ENCODE measurements at places on chromosomes 1 and 21.

- DNase-seq = no peak
These were observed 63.0 kb downstream of the VCAM1 start for GRCh38 chr1:100782473-100783039.

GRCh38 chr1:204480515-204480914 lies 14.1 kb downstream of the PIK3C2B start:
- no peak for DNase-seq

GRCh38 chr1:23657659-23658275 lies 33.8 kb upstream of the RPL11 start:
- DNase-seq = no peak

- no peak for DNase-seq
These were observed 74.3 kb upstream of the SIPA1L2 start for GRCh38 chr1:232704256-232704655.

DNA sequence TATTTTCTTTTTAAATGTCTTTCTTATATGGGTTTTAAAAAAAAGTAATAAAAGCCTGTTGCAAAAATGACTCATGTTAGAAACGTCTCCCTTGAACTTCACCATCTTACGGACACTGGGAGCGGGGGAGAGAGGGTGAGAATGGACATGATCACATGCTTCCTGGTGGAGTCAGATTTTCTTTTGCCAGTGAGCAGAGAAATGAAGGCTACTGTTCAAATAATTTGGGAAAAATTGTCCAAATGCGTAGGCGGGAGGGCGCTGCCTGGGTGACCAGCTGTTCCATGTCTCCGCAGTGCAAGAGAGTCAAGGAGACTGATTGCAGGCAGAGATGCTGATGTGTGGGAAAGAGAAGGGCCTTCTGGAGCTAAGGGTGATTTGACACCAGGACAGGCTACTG lies 23.1 kb downstream of the EIF2D start:
- DNase-seq = no peak

DNA sequence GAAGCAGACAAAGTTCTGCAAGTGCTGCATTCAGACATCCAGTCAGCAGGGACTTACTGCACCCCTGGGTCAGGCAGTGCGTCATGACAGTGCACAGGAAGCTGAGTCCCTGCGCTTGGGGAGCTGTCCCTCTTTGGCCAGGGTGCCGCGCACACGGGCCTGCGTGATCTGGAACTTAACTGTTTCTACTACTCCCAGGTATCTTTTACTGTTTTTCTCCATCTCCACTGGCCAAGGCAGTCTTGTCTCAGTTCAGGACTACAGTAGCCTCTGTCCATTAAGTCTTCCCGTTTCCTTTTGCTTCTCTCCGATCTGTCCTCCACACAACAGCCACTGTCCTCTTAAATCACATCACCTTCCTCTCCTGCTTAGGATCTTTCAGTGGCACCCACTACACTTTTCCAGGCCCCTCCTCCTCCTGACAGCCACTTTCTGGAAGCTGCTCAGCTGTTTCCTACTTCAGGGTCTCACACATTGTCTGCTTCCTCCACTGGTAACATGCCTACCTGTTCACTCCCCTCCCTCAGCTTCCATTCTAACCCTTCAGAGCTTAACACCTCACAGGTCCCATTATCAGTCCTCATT lies 15.9 kb downstream of the ERRFI1 start:
- DNase-seq = no peak

DNA sequence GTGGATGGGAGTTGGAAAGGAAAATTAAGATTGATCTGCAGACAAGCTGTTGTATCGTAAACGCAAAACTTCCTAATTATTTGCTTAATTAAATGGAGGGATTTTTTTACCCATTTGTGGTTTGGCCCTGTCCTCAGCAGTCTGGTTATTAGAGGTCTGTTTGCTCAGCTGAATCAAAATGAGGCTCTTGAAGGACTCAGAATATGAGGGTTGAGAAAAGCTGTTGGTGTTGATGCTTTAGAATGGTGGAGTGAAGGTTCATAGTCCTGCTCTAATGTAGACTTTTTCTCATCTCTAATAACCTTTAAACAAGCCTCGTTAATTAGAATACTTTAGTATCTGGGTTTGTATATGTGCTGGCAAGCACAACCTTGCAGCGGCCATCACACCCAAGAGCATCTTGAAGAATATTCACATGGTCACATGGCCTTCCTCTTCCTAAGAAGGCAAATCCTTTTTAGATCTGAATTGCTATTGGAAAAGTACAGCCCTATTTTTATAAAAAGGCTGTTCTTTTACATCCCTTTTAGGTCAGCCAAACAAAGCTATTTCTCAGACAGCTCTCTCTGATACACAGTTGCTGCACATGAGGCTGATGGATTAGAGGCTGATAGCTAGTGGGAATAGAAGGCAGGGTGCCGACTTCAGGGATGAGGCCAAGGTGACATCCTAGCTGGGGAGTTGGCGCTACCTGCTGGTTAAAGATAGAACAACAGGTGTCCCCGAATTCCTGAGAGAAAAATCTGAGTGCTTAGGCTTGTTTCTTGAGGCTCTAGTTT lies 53.8 kb downstream of the MACF1 start:
- no peak for DNase-seq

DNA sequence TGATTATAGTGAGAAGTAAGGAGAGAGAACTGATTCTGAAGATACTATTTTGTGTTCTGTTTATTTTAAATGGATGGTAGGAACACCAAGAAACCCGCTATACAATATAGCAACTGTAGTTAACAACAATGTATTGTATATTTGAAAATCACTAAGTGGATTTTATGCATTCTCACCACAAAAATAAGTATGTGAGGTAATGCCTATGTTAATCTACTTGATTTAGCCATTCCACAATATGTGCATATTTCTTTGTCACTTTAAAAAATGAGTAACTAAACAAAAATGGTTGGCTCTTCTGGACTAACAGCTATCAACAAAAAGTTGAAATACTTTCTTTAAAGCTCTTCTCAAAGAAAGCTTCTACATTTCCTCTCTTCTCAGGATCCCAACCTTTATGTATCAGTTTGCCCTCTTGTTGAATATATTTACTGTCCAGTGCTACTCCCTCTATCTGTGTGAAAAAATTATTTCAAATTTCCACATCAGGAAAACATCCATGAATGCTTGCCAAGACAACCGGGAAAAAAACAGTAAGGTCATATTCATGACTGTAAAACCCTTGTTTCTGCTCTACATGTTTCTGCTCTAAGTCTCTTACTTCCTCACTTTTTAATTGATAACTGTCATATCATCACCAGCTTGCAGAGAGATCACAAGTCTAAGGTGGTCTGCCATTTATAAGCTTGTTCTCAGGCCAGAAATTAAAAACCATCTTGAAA lies 27.0 kb downstream of the CLCA4 start:
- no peak for DNase-seq

DNA sequence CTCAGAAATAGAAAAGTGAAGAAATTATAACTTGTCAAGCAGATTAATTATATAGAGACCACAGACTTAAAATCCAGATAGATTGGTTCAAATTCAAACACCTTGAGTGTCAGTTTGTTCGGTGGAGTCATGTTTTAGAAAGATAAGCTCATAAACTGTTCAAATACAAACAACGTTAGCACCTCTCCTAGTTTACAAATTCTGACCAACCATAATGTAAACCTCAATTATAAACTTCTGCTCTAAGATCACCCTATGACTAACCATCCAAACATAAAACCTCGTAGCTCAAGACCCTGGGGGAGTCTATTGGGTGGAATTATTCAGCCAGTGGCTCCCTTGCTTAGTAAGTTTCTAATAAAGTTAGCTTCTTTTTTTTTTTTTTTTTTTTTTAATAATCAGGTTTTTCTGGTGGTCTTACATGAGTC lies 12.4 kb downstream of the CBR1 start:
- DNase-seq = no peak

- DNase-seq = peak; percentile 71
These were observed 7.5 kb downstream of the SHISA4 start for GRCh38 chr1:201895913-201896807.

- no peak for DNase-seq
These were observed 14.9 kb upstream of the IFNLR1 start for GRCh38 chr1:24201941-24202440.

DNA sequence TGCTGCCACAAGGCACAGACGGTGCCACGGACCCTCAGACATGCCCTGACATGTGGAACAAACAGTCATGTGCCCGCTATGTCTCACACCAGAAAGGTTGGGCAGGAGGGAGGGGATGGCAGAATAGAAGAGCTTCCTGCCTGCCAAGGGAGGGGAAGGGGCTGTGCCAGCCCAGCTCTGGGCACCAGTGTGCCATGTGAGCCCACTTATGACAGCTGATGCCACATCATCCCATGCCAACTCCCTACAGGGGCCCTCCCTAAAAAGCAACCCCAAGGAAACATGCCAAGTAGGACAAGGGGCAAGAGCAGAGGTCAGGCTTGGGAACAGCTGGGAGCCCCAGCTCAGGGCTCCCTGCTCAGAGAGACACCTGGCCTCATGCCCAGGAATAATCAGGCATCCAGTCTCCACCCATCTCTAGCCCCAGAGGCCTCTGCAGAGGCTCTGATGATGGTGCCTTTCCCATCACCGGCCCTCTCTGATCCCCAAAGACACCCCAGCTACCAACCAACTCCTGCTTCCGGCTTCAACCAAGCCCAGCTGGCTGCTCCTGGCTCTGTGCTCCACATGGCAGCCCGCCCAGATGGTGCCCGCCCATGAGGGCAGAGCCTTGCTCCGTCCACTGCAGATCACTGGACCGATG lies 10.3 kb downstream of the ADGRB2 start:
- DNase-seq = peak; percentile 90

DNA sequence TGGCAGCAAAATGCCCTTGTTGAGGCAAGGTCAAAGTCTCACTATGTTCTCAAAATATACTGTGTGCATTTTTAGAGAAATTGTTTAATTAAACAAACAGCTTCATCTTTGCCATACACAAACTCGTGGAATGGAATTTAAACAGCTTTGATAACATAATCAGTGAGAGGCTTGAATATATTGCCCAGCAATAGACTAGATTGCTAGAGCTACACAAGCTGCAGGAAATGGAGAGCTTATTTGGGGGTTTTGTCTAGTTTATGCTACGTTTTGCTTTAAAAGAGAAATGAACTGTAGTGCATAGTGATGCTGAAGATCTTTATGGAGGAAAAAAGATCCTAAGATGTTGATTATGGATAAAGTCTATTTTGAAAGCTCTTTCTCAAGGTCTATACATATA lies 166.8 kb upstream of the HMCN1 start:
- DNase-seq = no peak

DNA sequence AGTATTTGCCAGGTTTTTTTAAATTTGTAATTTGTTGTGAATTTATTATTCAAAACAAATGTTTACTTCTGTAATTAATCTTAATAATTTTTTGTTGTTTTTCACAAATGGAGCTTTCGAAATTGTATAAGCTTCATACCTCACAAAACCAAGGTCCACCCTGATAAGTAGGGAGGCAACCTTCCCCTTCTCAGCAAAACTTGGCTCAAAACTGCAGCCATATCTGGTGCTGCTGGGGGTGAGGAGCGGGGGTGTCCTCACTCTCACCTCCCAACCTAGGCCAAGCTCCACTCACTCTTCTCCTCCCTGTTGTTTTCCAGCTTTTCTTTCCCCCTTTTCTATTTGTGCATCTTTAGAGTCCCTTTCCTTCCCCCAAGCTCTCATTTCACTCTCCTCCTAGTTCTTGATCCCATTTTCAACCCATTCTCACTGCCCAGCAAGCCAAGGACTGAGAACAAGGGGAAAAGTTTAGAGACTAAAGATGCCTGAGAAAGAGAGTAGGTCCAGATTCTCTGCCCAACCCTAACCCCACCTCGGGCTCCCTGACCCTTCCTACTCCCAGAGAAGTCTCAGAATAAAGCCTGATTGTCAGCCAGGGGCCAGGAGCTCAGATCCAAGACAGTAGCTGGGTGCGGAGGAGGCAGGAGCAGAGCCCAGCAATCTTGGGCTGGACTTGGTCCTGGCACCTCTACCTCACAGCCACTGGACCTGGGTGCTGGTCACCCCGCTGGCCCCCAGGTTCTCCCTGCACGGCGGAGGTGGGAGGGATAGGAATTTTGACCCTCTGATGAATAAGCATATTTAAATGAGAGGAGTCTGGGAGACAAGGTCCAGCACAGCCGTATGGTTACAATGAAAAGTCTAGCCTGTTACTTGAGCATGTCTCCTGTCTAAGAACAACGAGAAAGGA lies 8.3 kb upstream of the CFAP45 start:
- DNase-seq = no peak

- DNase-seq = no peak
These were observed 32.1 kb downstream of the EYA3 start for GRCh38 chr1:28056129-28056925.

DNA sequence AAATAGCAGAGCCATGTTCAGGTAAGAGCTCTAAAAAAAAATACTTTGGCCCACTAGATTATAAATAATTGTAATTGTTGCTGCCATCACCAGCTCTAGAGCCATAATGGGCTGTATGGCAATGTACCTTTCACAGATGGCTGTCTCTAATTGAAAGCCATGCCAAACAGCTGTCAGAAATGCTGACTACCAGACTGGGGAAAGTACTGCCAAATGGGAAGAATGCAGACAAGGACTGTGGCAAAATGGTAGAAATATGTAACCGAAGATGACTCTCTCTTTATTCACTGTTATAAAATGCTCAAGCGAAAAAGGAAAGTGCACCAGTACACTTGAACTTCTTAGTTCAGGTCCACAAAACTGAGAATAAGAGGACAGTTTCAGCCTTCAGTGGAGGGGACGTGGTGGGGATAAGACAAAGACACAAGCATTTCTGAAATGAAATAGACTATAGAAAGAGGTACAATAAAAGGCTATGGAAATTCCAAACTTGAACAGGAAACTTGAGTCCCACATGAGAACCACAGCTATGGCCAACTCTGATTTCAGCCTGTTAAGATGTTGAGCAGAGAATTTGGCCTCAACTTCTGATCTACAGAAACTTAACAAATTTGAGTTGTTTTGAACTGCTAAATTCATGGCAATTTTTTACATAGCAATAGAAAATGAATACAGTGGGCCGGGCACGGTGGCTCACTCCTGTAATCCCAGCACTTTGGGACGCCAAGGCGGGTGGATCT lies 46.5 kb upstream of the LPGAT1 start:
- no peak for DNase-seq

DNA sequence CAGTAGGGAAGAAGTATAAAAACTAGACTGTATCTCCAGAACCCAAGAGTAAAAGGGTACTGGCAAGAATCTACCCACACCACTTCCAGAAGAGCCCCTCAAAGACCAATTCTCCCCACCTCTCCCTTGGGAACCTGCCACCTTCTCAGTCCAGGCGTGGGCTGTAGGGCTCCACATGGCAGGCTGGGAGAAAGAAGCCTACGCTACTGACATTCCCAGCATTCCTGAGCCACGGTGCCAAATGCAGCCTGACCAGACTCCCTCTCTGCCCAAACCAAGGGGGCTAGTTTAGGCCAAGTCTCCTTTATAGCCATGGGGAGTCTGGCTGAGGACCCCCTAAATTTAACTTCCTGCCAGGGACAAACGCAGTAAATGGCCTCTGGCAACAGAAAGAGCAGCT lies 2.0 kb downstream of the UBE2Q1 start:
- DNase-seq = no peak

- no peak for DNase-seq
These were observed 70.0 kb downstream of the LMO4 start for GRCh38 chr1:87398641-87399040.

GRCh38 chr1:75366595-75366994 lies 232.4 kb downstream of the LHX8 start:
- DNase-seq = no peak

GRCh38 chr1:189597083-189597482 lies 880.6 kb downstream of the BRINP3 start:
- no peak for DNase-seq

- no peak for DNase-seq
These were observed 9.6 kb downstream of the RAB42 start for GRCh38 chr1:28601696-28602095.

- no peak for DNase-seq
These were observed 599.8 kb downstream of the ADGRL2 start for GRCh38 chr1:82400521-82400920.

- no peak for DNase-seq
These were observed 400.7 kb upstream of the RUNX1 start for GRCh38 chr21:35449846-35450245.

All from C1 segment of cervical spinal cord (tissue), 14 donors.